ENCODE measurements at places on chromosomes 1 and 21.
A peak's percentile ranks its signal among the peaks of the same experiment; 100 is the strongest.

DNA sequence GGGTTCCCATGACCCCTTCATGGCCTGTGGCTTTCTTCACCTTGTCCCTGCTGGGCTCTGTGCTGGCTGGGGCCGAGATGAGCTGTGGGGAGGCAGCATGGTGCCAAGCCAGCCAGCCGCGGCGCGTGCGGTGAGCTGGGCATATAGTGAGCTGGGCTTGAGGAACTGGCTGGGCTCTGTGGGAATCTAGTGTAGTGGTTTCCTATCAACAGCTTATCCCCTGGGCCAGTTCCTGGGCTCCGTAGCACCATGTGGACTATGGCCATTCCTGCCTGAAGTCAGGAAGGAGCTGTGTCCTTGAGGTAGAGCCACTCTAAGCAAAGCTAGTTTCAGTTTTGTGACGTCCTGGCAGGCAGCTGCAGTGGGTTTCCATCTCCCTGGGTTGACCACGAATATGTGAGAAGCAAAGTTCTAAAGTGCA is 1.8 kb downstream of the NCMAP start:
- no peak for DNase-seq

DNA sequence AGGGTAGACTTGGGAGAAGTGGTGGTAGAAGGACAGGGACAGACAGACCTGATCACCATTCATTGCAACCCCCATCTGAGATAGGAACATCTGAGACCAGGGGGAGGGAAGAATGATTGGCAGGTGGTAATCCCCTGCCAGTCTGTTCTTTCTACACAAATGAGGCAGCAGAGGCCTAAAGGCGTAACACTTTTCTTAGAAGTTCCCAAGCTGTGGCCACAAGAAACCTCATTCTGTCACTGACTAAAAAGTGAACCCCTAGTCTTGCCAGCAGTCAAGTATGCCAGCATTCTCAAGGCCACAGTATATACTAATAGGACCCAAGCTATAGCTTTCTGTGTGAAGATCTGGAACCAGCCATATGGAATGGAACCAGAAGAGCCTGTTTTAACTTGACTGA is 638.0 kb downstream of the KCNT2 start:
- no peak for DNase-seq

DNA sequence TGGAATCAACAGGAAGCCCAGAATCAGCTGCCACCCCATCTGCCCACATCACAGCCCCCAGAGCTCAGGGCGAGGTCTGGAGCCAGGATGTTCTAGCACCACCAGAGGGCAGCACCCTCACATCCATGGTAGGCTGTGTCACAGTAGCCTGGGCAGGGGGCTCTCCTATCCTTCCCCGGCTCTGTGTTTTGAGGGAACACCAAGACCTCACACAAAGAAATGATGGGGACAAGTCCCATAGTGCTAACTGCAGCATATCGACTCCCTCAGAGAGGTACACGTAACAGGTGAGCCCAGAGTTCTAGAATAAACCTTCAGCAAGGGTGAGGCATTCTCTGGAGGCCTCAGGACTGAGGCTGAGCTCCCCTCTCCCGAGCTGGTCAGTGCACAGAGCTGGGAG is 2.3 kb upstream of the KCNC4 start:
- DNase-seq = peak; percentile 50

DNA sequence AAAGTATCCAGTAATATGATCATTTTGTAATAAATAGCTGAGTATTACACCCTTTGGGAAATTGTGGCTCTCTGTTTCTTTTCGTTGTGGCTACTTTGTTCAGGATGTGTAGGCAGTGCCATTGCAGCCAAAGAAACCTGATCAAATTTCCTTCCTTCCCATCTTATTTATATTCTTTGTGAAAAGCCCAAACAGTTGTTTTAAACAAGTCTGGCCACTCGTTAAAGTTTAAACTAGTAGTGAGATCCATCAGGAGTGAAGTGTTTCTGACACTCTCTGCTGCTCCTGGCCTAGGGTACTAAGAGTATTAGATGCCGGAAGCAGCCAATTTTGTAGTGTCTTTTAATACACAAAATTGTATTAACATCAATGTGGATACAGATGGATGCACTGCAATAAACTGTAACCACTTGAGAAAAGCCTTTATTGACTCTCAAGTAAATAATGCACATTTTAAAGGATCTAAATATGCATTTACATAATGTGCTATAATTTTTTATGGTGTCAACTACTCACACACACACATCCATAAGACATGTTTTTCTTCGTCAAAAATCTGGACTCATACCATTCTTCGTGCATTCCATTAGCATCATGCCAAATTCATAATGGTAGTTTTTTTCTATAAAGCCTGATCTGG is 317.9 kb downstream of the NFIA start:
- DNase-seq = no peak

GRCh38 chr1:29202053-29202452 is 20.4 kb upstream of the SRSF4 start:
- DNase-seq = no peak

DNA sequence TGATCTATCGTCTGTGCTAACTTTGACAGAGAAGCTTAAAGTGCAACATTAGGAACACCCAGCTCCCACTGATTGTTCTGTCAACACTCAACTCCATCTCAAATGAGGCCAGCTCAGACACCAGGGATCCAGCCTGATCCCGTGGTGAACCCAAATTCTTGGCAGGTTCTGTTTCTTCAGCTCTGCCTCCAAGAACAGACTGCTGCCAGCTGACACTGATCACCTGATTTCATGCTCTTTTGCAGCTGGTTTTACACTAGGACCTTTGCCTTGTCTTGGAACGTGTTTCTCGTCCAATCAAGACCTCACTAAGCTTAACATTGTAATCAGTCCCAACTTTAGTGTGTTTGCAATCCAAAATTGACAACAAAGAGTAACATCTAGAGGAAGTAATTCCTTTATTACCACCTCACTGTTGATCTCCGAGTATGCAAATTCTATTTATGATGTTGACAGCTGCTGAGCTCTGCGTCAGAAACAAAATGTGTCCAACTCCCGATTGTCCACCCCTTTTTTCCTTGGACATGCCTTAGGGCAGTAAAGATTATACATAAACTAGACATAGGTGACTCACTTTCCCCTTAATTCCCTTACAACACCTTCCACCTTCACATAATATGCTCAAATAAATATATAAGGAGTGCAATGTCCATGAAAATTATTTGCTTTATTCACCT is 1.6 kb upstream of the HYI start:
- no peak for DNase-seq

DNA sequence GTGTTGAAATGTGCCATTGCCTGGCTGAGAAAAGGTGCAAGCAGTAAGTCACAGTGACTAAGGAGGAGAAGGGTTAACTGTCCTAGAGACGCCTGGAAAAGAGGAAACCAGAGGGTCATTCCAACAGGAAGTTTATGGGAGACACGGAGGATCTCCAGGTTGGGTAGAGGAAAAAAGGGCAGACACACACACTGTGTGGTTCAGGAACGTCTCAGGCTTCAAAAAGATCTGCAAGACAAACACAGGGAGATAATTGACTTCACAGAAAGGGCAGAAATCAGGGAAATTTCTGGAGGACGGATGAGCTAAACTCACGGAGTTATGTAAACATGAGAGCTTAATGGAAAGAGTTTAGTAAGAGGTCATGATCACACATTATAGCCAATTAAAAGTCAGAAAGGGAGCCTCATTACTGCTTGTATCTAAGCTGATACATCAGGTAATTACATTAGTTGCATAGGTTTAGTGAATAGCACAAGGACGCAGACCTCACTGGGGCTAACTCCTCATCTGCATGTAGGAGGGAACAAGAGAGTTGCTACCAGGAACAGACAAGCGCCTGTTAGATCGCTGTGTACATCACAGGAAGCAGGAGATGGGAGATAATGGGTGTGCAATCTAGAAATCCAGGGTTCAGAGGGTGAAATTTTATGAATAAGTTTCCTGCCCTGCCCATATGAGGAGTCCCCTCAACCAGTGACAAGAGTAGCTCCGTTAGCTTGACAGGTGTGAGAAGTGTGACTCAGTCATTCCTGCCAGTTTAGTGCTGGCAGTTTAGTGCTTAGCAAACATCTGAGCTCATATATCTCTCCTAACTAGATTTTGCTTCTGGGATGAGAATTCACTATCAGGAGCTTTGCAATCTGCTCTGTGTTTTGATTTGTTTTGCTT is 96.6 kb upstream of the TNR start:
- no peak for DNase-seq

DNA sequence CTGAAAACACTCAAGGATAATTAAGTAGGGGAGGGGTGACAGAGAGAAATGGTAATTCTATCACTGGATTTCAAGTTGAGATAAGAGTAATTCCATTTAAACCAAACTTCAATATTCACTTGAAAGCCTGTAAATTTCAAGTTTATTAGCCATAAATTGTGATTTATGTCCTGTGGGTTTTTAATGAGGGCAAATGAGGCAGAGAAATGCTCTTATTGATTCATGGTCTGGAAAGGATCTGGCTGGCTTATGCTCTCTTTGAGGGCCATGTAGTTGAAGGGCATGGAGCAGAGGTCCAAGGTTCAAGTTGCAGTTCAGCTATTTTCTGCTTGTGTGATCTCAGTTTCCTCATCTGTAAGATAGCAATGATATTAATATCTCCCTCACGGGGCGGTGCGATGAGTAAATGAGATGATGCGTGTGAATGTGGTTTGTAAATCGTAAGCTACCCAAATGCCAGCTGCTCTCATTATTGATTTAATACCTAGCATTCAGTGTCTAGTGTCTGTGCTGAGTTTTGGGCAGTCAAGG is 12.3 kb downstream of the OLFML3 start:
- DNase-seq = no peak

- no peak for DNase-seq
These were observed 32.1 kb upstream of the TP53BP2 start for GRCh38 chr1:223877804-223878203.

DNA sequence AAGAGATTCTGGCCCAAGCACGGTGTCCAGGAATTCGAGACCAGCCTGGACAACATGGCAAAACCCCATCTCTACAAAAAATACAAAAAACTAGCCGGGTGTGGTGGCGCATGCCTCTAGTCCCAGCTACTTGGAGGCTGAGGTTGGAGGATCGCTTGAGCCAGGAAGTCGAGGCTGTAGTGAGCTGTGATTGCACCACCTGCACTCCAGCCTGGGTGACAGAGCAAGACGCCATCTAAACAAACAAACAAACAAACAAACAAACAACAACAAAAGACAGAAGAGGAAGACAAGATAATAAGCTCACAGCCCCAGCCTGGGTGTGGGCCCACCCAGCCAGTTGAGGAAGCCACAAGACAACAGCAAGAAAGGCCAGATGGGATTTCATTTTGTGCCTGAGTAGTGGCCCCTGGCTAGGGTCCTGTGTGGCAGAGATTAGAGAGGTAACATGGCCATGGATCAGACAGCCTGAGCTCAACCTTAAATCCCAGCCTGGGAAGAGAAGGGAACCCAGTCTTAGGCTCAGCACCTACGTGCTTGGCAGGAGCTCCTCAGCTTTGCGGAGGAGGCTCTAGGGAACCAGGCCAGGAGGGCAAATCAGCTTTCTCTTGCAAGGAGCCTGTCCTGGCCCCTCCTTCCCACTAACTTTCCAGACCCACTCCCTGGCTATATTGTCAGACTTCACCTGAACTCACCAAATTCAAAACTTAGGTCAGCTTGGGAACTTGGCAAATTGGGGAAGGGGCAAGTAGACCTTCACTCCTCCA is 4.9 kb upstream of the BEST4 start:
- no peak for DNase-seq

GRCh38 chr1:160436966-160437365 is 36.6 kb downstream of the VANGL2 start:
- DNase-seq = no peak

DNA sequence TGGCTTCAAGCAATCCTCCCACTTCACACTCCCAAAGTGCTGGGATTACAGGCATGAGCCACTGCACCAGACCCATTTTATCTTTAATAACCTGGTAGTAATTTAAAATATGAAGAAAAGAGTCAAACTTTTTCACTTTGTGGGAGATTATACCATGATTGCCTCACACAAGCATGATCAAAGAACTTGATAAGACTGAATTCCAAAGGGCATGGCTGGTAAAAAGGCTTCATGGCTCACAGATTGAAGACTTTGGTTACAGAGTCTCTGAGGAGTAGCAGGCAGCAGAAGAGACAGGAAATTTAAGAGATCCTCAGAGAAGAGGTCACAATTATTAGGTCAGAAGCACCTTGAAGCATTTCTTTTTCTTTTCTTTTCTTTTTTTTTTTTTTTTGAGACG is 16.4 kb upstream of the RGSL1 start:
- no peak for DNase-seq

- DNase-seq = no peak
These were observed 3.8 kb upstream of the SLC26A9 start for GRCh38 chr1:205947024-205947423.

DNA sequence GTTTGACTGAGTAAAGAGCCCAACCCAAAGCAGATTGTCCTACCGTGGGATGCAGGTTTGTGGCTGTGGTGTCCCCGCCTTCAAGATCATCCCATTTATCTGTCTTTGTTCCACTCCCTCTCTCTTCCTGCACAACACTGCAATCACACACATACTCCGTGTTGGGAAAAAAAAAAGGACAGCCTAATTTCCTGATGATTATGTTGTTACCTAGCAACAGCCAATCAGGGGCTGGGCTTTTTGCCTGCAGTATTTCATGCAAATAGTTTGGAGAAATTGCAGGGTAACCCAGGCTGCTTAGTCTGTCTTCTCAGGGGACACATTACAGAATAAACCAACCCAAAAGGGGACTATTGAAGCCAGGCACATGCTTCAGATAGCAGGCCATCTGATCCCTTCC is 38.3 kb downstream of the PHC2 start:
- DNase-seq = no peak

- DNase-seq = peak; percentile 38
These were observed 55.5 kb upstream of the PSEN2 start for GRCh38 chr1:226814751-226815537.

DNA sequence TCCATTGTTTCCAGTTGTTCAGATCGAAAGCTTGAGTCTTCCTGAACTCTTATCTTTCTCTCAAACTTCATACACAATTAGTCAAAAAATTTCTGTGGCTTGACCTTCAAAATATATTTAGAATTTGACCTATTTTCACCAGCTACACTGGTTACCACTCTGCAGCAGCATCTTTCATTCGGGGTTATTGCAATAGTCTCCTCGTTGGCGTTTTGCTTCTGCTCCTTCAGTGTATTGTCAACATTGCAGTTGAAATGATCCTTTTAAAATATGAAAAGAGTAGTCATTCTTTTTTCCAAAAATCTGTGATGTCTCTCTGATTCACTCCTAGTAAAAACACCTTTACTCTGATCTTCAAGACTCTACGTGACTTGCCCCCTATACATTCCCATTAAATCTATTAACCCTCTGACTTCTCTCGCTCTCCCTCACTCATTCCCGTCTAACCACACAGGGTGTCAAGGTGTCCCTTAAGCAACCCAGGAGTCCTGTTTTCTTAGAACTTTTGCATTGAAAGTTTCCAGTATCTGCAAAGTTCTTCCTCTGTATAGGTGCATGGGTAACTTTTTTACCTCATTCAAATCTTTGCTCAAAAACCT is 480.2 kb upstream of the B3GALT2 start:
- no peak for DNase-seq

DNA sequence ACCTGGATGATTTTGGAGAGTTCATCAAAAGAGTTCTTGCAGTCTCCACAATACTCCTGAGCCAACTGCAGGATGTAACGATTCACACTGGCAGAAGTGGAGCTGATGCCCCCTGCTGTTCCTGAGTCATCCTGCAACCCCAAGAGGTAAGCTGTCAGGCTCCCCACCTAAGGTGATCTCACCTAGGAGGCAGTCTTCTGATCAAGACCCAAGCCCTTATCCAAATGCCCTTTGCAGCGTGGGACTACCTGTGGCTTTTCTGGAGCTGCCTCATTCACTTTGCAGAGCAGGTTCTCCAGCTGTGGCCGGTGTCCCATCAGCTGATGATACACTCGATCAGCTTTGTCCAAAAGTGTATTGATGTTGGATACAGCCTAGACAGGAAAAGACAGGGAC is 96.4 kb downstream of the UBR4 start:
- DNase-seq = no peak
